LNCaP clone FGC (cell line): ENCODE measurements at places on chromosomes 3 and 15.

DNA sequence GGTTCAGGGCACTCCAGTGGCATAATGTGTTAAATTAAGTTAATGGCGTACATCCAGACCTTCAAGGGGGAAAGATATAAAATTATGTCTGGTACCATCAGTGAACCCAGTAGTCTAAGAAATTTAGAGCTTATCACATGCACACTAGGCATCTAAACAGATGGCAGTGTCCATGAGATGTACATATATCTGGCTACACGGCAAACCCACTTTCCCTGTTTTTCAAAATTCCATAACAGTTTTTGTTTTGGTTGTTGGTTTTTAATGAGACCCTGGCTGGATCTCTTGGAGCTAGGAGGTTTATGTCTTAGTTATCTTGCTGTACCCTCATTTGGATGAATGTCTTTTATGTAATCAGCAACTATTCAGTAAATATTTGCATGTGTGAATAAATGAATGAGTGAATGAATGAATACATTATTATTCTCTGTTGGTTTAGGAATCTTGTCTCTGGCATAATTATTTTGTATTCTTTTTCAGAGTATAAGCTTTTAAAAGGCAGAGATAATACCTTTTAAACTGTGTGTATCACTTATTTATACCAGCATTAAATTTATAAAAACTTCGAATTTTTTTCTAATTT, 3.1 kb upstream of the UTS2B start:
- DNase-seq = no peak

DNA sequence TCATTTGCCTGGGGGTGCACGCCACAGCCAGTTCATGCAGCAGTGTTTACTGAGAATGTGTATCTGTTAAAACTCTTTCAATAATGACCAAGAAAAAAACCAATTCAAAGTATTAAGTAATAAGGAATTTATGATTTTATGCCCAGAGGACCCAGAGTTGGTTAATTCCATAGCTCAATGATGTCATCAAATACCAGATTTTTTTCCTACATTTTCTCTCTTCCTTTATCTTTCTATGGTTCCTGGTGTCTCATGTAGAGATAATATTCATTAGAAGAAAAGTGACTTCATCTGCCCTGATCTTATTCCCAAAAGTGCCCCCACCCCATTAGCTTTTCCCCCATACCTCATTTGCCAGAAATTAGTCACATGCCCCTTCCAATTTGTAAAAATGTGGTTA, 44.6 kb upstream of the LMCD1 start:
- DNase-seq = no peak

DNA sequence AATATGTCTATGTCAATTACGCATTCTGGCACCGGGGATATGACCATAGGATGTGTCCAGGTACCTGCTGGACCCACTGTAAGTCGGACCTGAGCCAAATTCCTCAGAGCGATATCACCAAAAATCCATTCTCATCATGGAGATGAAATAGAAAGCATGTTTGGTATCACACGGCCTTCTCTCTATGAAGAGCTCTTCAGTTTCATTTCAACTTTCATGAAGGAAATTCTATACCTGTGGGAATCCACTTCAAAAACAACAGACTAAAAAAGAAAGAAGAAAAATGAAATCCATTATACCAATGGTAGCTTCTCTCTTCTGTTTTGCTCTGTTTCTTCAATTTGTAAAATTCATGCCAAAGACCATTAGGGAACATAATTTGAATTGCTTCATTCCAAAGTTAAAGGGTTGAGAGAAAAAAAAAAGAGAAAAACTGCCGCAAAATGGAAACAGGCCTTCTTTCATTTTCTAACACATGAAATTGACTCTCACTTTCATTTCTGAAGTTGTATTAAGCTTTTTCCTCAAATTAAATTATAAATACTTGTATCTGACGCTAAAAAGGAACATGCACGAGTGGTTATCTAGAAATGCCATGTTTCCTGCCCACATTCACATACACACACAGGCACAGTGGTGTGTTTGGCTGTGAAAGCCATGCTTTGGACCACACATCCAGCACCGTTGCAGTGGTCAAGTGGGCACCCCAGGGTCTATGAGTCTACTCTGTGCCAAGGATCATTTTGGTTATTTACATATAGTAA, 46.9 kb upstream of the DIPK2A start:
- no peak for DNase-seq

DNA sequence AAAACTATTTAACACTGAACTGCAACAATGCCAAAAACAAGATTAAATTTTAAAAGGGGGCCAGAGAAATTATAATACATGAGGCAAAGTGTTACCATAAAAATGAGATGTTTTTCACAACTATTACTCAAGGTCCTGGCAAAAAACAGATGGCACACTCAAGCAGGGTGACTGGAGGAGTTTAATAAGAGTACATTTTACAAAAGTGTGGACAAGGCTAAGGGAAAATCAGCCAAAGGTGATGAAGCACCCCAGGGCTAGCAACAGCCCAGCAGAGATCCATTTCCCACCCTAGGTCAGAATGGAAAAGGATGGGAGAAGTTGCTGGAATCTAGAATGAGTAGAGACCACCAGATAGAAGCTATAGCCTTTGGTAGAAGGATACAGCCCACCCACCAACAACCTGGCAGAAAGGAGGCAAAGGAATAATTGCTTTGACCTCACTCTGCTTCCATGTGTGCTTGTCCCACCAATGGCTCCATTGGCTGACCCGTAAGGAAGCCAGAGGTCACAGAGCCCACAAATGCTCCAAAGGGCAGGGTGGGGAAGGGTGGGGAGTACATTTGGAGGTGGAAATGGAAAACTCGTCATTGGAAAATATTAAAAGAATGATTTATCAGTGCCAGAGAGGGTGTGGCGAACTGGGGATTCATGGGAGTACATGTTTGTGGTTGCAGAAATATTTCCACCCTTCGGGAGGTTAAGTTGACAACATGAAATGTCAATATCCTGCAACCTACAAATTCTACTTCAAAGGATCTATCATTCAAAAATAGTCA, 161.0 kb upstream of the UBE2E2 start:
- no peak for DNase-seq

DNA sequence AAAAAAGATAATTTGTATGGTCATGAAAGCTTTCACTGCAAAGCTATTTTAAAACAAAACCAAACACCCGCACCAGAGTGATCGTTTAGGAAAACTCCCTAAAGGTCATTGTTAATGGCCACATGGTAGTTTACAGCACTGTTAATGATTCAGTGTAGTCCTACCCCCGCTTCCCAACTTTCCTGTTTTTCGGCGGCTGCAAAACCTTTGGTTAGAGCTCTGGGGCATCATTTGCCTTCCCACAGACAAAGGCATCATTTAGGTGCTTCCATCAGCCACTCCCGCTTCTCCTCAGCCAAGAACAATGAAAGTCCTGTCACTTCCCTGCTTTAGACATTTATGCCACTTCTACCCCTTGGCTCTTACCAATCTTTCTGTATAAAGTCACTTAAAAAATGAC, 10.6 kb downstream of the MELTF start:
- DNase-seq = no peak
